NCI-H2029 (cell line): ENCODE measurements at places on chromosomes 1 and 21.

DNA sequence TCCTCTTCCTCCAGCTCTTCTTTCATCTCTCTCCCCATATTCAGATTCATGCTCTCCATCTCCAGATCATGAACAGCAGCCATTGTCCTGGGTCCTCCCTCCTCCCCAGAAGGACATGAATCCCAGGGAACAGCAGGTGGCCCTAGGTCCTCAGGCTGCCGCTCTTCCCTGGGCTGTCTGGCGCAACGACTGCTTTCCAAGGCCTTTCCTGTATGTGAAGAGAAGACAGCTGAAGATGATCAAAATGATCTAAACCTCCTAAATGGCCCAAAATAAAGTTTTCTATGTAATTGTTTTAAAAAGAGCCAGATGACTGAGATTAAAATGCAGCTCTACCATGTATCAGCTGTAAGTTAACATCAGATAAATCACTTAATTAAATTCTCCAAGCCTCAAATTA, 22.5 kb downstream of the RHBDL2 start:
- DNase-seq, result peak; percentile 46

DNA sequence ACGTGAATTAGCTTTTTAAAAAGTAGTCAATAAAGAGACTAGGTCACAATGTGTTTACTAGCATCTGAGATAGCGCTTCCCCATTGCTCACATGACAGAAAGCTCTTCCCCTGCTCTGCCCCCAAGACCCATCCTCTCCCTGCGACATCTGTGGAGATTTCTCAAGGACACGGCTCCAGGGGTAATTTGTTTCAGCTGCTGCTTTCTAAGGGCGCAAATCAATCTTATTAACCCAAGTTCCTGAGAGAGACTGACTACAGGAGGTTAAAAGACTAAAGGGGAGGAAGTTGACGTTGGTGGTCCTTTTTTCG, at the start of gene MYOCOS:
Gene MYOCOS (plus strand): TSS at position 92 of the 311 bp plus-strand sequence. CDS start 1,641 bp downstream, outside the sequence.
- no peak for DNase-seq

GRCh38 chr1:65260851-65261473, 48.4 kb upstream of the DNAJC6 start:
- DNase-seq, result no peak

- DNase-seq, result no peak
Observed at GRCh38 chr1:247966532-247967204, 1.6 kb downstream of the OR2AK2 start.

DNA sequence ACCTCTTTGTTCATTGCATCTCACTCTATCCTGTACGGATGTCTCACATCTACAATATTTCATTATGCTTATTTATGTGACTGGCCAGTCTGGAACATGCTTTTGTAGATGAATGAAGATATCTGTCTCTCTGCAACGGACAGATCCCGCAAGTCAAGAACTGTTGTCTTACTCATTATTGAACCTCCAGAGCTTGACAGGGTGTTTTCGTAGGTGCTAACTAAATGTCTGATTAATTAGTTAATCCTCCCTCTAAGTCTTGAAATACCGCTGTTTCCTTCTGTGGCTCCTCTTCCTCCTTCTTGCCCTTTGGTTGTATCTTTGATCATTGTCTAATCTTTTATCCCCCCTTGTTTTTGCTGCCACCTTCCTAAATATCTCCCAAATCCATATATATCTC, 3.2 kb upstream of the C1orf162 start:
- no peak for DNase-seq

- DNase-seq, result no peak
Observed at GRCh38 chr1:9371391-9371935, 78.8 kb downstream of the SPSB1 start.

DNA sequence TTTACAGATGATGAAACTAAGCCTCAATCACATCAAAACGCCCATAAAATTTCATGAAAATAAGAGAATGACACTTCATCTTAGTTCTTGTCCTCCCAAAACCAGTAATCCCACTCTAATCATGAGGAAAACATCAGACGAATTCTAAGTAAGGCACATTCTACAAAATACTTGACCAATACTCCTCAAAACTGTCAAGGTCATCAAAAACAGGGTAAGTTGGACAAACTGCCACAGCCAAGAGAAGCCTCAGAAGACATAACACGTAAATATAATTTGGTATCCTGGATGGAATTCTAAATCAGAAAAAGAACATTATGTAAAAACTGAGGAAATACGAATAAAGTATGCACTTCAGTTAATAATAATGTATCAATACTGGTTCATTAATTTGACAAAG, 128.2 kb downstream of the DPYD start:
- no peak for DNase-seq

- no peak for DNase-seq
Observed at GRCh38 chr1:37922767-37923550, 23.9 kb downstream of the INPP5B start.

DNA sequence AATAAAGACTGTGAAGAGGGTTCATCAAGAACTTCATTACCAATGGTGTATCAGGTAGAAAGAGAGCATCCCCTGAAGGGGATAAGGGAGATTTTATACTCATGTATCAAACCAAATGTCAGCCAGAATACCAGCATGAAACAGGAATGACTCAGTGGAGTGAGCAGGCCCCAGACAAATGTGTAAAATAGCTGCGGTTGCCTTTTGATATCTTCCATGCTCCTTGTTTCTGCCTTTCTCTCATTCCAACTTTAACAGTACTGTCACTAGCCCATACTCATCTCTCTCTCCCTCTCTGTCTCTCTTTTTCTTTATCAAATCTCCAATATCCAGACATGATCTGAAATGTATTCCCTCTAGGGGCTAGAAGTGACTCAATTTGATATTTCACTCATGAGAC, 47.8 kb downstream of the GPR88 start:
- DNase-seq, result no peak

- peak; percentile 44 for DNase-seq
Observed at GRCh38 chr1:161792740-161793139, 26.6 kb downstream of the ATF6 start.

DNA sequence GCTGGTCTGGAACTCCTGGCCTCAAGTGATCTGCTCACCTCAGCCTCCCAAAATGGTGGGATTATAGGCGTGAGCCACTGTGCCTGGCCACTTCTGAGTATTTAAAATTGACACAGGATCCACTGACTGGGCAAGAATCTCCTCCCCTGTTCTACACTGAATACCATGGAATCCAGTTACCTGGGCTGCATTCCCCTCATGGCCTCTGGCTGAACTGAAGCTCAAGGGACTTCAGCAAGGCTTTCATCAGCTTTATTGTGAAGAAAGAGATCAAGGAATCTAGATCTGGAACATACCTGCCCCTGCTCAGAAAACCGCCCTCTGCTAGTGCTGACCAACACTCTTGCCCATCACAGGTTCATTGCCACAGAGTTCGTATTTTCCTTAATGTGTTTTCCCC, 20.5 kb downstream of the NCF2 start:
- DNase-seq, result no peak

- no peak for DNase-seq
Observed at GRCh38 chr1:33610864-33611455, 138.5 kb downstream of the ZSCAN20 start.

DNA sequence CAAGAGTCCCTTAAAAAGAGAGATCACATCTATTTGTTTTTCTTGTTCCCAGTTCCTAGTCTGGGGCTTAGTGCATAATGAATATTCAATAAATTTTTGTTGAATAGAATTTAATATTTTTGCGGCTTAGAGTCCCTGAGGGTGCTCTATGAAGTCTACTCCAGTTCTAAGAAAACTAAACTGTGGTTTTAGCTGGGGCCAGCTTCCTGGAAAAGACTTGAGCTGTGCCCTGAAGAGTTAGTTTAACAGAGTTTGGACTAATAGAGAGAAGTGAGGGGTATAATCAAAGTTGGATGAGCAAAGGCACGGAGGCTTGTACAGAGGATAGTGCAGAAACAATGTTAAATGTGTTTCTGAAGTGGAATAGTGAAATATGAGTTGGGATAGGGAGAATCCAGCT, 168.9 kb downstream of the FASLG start:
- no peak for DNase-seq

DNA sequence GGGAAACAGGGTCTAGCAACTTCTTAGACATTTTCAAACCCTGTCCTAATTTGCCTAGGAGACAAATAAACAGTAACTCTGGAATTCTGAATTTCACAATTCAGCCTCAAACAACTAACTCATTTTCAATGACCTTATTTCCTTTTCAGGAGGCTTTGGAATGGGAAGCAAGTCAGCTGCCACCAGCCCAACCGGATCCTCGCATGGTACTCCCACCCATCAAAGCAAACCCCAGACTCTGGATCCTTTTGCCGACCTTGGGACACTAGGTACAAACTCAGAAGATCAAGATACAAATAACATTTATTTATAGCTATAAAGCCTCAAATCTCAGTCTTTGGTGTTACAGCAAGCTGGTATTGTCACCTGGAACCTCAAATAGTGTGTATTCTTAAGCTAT, 18.9 kb upstream of the LEPR start:
- no peak for DNase-seq

GRCh38 chr1:234313171-234313570, 60.1 kb upstream of the COA6 start:
- DNase-seq, result no peak

DNA sequence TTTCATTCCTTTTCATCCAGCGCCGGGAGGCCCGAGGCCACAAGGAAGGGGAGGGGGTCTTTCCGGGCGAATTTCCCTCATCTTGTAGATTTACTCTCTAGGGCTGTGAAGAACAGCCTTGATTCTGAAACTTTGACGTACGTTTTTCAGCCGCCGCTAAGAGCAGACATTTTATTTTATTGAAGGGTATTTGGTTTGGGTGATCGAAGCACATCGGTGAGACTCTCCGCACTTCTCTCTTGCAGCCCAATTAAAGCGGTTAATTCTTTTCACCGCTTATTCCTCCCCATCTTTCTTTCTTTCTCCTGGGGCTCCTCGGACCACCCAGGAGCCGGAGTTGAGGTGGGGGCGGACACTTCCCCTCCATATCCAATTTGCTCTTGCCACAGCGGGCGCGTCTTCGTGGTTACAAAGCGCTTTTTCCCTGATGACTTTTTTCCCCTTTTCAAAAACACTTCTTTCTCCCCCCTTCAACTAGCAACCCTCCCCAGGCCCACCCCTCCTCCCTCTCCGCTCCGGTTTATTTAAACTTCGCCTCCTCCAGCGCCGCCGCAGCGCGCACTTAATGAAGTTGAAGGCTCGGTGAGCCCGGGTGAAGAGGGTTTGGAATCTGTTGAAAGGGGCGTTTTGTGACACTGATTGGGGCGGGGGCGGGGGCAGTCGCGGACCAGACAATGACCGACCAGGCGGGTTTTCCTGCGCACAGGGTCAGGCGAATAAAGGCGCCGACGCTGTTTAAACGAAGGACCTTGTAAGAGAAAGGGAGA, 5.9 kb downstream of the FOXD2 start:
- DNase-seq, result no peak

GRCh38 chr1:224565611-224566406, 50.3 kb upstream of the CNIH3 start:
- DNase-seq, result no peak

GRCh38 chr1:172934417-172934762, 116.4 kb downstream of the TNFSF18 start:
- no peak for DNase-seq

DNA sequence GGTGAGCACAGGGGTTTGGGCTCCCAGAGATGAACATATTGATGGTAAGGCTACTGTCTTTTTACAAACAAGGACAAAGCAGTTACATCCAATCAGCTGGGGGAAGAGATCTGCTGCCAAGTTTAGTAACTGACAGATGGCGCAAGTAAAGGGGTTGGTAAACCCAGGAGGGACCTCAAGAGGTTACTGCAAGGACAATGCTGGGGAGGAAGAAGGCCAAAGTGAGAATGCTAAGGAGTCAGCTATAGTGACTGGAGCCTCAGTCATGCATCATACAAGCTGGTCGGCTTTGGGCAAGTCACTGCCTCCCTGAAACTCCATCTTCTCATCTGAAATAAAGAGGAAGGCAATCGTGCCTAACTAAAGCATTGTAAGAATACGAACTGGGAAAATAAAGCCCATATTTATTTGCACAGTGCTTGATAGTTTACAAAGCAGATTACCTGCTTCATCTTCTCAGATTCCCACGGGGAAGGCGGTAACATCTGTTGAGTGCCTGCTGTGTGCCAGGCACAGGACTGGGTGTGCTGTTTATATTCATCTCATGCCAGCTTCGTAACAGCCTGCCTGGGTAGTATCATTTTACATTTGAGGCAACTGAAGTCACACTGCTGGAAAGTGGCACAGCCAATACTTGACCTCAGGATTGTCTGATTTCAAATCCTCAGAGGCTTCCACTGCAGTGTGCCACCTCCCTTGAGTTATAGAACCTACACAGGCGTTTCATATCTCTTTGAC, 114.8 kb downstream of the BEND5 start:
- DNase-seq, result peak; percentile 94

GRCh38 chr1:91124989-91125417, 103.2 kb upstream of the ZNF644 start:
- DNase-seq, result no peak

GRCh38 chr1:28233264-28233606, 406 bp upstream of the DNAJC8 start:
- DNase-seq, result no peak

- DNase-seq, result peak; percentile 66
Observed at GRCh38 chr1:211259638-211260126, 516 bp downstream of the RCOR3 start.

DNA sequence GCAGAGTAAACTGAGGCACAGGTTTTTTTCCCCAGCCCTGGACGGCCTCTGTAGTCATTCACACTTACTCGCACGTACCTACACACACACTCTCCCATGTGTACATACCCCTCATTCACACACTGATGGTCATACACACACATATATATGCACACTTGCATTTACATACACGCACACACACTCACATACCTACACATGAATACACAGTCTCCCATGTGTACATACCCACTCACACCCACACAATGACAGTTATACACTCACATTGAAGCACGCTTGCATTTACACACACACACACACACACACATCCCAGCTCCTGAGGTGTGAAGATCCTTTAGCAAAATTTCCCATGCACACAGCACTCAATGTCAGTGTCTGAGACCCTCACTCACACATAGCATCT, 766 bp upstream of the FAM131C start:
- no peak for DNase-seq

DNA sequence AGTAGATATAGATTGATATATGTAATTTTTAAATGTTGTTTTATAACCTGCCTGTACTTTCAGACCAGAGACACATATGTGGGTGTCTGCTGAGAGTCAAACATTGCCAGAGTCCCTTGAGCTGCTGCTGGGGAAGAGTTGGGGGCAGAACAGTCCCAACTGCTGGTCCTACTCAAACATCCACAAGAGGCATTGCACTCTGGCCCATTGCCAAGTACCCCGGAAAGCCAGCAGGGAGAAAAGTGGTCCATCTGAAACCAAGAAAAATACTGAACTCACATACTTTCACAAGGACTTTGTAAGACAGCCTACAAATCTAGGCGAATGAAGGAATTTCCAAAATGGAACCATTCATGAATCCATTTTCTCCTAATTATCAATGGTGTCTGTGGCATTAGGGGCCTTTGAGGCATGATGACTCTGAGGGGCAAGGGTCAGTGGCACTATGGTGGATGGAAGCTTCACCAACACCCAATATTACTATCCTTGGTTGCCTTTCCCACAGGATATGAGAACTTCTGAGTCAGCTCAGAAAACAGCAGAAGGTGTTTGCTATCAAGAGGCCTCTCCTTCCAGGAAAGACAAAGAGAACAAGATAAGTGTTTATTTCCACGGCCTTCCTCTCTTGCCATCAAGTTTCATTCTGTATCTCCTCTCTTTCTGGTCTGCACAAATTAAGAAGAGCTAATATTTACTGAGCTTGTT, 7.3 kb upstream of the TBX15 start:
- no peak for DNase-seq
